ENCODE measurements at places on chromosomes 1 and 21.

- no peak for DNase-seq
These were observed 300.1 kb downstream of the KCNT2 start for GRCh38 chr1:196308176-196308575.

DNA sequence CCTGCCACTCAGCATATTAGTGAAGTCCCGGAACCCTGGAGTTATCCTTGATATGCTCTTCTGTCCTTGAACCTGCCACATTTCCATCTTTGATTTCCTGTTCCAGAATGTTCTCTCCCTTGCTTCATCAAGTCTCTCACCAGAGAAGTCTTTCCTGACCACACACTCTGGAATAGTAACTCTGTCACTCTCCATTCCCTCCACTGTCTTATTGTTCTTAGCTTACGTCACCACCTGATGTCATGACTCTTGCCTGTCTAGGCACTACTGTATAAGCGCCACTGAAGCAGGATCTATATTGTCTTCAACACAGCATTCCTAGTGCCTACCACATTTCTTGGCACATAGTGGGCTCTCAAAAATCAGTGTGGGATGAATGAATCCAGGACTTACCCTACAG, 65.4 kb upstream of the SMYD2 start:
- no peak for DNase-seq

- no peak for DNase-seq
These were observed 92.3 kb downstream of the TRIM11 start for GRCh38 chr1:228314315-228314657.

GRCh38 chr1:209319549-209319948, 264.0 kb upstream of the CAMK1G start:
- DNase-seq: no peak

- DNase-seq: no peak
These were observed 9.1 kb downstream of the SYTL1 start for GRCh38 chr1:27350663-27351540.

GRCh38 chr1:62207187-62207586, 12.5 kb downstream of the L1TD1 start:
- no peak for DNase-seq

GRCh38 chr1:17893891-17894631, 138.9 kb downstream of the ACTL8 start:
- peak; percentile 43 for DNase-seq

DNA sequence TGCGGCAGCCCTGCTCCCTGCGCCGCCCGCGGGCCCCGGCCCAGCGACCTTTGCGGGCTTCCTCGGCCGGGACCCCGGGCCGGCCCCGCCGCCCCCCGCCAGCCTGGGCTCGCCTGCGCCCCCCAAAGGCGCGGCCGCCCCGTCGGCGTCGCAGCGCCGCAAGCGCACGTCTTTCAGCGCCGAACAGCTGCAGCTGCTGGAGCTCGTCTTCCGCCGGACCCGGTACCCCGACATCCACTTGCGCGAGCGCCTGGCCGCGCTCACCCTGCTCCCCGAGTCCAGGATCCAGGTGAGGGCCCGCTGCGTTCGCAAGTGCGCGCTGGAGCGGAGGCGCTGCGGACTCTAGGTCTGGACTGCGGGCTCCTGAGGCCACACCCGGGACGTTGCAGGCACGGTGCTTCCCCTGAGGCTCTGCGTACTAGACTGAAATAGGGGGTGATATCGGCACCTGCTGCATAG, 351 bp downstream of the MIXL1 start:
- peak; percentile 5 for DNase-seq

GRCh38 chr1:167912294-167912693, 1.6 kb downstream of the ADCY10 start:
- DNase-seq: no peak

GRCh38 chr1:207713529-207713928, 38.3 kb upstream of the CD46 start:
- no peak for DNase-seq

DNA sequence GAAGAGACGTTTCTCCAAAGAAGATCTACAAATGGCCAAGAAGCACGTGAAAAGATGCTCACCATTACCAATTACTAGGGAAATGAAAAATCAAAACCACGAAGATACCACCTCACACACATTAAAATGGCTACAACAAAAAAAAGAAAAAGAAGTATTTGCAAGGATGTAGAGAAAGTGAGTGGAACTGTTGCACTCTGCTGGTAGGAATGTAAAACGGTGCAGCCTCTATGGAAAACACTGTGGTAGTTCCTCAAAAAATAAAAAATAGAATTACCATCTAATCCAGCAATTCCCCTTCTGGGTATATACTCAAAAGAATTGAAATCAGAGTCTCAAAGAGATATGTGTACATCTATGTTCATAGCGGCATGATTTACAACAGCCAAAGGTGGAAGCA, 115.4 kb upstream of the EDN2 start:
- DNase-seq: peak; percentile 23

GRCh38 chr1:226308166-226308722, 720 bp downstream of the LIN9 start:
- peak; percentile 7 for DNase-seq

DNA sequence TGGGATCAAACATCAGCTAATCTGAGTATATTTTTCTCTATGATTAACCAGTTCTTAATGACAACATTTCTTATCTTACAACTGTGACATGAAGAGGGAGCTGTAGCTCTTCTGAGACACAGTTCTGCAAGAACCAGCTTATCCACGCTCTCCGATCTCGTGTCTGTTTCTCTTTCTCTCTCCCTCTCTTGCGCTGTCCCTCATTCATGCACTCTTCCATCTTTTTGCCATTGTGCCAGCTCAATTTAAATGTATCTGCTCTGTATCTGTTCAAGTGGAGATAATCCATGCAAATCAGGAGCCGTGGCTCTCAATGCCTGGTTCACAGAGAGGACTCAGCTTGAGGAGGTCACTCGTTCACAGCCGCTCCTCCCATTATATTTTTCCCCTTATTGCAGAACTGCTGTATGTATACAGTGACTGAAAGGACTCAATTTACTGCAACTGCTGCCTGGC, 494.7 kb upstream of the ADGRL2 start:
- peak; percentile 64 for DNase-seq

All from ACHN (cell line).